NCI-H1105 (cell line): ENCODE measurements at places on chromosomes 5 and 9.

- DNase-seq: no peak
Measured at GRCh38 chr5:73528248-73528647, 30.0 kb downstream of the BTF3 start.

- no peak for DNase-seq
Measured at GRCh38 chr9:104817437-104817836, 53.5 kb downstream of the NIPSNAP3B start.

DNA sequence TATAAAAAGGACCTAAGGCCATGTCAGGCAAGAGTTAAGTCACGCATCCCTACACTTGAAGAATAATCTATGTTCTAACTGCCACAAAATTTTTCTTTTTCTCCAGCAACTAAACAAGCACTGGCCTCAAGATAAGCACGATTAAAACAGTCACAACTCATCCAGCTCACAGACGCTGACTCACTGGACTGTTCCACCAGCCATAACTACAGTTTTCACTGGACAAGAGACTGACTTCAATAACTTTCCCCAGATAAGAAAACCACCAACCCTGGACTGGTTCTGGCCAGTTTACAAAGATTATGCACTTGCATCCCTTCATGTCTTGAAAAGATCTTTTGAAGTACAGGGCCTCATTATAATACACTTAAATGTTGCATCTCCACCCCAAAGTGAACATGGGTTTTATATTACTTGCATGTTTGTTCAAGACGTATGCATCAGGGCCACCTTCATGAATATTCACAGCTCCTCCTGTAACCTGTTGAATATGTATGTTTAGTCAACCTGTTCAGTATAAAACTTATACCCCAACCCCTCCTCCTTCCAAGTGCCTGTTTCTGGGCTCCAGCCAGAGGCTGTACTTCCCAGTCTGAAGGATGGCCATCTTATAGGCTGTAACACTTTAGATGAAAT lies 129.3 kb upstream of the EPB41L4A start:
- DNase-seq: no peak

DNA sequence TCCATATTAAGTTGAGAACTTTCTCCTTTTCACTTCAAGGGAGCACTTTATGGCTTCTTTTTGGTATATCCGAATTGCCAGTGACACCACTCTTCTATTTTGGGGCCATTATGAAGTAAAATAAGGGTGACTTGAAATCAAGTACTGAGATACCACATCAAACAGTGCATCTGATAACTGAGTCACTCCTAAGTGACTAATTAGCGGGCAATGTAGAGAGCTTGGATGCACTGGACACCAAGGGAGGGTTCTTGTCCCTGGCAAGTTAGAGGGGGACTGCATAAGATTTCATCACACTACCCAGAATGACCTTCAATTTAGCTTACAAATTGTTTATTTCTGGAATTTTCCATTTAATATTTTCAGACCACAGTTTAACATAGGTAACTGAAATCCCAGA lies 813.9 kb upstream of the CDH10 start:
- DNase-seq: no peak

- DNase-seq: no peak
Measured at GRCh38 chr5:56060276-56061110, 65.7 kb upstream of the IL6ST start.

DNA sequence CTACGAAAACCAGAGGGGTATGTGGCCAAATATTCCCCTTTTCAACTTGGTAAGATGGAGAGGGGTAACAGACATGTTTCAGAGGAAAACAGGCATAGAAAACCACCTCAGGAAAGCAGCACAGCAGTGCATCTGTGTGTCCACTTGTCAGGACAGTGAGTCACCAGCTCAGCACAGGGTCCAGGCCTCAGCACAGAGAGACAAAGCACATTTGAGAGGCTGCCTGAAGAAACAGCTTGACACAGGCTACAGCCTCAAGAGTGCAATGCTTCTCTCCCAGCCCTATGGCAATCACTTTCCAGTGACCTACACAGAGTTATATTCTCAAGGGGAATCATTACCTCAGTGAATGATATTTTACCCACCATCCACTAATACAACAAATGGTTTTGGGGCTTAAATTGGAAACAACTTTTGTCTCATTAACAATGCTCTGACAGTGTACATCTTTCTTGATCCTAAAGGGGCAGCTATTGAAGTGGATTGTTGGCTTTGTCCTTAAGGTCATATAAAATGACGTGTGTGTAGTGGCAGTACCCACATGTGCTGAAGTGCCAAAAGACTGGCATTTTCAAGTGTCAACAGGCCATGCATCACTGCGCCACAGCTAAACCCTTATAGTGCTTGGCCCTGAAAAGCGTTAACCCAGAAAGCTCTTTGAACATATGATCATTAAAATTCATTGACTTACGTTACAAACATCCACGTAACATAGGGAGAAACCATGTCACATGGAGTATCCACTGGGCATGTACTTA lies 46.4 kb downstream of the ERMP1 start:
- DNase-seq: no peak

GRCh38 chr9:24333629-24334028 lies 212.1 kb downstream of the IZUMO3 start:
- DNase-seq: no peak

DNA sequence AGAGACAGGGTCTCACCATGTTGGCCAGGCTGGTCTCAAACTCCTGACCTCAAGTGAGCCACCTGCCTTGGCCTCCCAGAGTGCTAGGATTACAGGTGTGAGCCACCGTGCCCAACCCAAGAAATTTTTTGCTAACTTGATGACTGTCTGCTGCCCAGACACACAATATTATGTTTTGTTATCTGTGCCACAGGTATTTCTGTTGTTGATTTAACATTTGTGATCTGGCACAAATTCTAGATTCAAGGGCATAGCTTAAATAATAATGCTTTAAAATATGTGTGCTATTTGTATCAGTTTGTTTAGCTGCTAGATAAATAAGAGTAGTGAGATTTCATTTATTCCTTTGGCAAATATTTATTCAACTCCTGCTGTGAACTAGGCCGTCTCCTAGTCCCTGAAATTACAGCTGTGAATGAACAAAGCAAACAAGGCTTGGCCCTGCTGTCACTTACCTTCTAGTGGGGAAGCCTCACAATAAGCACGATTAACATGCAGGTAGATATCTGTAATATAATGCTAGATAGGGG lies 35.3 kb downstream of the GAPVD1 start:
- DNase-seq: no peak

GRCh38 chr5:56339732-56340131 lies 106.6 kb upstream of the ANKRD55 start:
- DNase-seq: no peak

GRCh38 chr9:93010704-93011103 lies 47.8 kb upstream of the SUSD3 start:
- DNase-seq: no peak

- DNase-seq: no peak
Measured at GRCh38 chr9:129406278-129407225, 214.3 kb downstream of the C9orf50 start.

DNA sequence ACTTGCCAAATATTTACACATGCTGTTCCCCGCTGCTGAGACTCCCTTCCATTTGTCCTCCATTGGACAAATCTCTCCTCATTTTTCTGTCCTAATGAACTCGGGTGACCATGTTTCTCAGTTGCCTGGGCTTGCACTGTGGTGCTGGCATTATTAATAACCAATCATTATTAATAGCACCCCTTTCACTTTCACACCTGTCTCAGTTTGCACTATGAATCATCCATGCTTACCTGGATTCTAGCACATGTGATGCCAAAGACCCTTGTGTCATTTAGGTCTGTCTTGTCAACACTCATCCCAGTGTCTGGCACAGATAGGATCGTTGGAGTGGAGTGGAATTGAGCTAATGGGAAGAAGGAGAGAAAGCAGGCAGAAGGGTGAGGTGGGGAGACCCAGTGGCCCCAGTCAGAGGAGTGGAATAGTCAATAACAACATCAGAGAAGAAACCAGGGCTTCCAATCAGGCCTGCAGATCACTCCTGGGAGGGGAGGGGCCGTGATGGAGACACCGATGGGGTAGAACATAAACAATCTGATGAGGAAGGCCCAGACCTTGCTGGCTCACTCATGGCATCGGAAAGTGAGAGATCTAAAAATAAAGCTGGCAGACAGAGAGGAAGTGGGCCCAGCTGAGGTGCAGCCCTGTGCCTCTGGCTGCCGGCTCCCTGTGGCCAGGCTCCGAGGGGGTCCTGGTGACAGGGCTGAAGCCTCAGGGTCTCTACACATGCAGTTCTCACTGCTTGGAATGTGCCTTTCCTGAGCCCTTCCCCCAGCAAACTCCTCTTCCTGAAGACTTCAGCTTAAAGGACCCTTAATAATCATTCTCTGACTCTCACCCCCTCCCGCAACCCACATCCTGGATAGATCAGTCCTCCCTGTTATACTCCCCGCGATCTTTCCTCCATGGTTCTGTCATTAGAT lies 33.5 kb upstream of the CRB2 start:
- no peak for DNase-seq

GRCh38 chr5:143145243-143146160 lies 258.0 kb downstream of the NR3C1 start:
- no peak for DNase-seq

GRCh38 chr5:63555874-63556273 lies 406.4 kb downstream of the HTR1A start:
- DNase-seq: no peak

DNA sequence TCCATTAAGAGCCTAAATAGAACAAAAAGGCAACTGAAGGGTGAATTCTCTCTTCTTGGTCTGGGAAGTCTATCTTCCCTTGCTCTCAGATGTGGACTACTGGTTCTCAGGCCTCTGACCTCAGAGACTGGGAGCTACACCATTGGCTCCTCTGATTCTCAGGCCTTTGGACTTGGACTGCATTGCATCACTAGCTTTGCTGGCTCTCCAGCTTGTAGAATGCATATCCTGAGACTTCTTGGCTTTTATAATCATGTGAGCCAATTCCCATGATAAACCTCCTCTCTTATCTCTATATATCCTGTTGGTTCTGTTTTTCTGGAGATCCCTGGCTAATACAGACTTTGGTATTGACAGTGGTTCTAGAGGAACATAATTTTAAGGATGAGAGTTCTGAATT lies 89.8 kb downstream of the PSAT1 start:
- DNase-seq: no peak

- DNase-seq: no peak
Measured at GRCh38 chr5:168477060-168477459, 9.2 kb upstream of the RARS1 start.

GRCh38 chr9:129021091-129021490 lies 7.0 kb downstream of the SH3GLB2 start:
- no peak for DNase-seq

- no peak for DNase-seq
Measured at GRCh38 chr5:76494201-76494600, 91.1 kb downstream of the IQGAP2 start.

- no peak for DNase-seq
Measured at GRCh38 chr5:150860246-150860821, 14.0 kb downstream of the IRGM start.

DNA sequence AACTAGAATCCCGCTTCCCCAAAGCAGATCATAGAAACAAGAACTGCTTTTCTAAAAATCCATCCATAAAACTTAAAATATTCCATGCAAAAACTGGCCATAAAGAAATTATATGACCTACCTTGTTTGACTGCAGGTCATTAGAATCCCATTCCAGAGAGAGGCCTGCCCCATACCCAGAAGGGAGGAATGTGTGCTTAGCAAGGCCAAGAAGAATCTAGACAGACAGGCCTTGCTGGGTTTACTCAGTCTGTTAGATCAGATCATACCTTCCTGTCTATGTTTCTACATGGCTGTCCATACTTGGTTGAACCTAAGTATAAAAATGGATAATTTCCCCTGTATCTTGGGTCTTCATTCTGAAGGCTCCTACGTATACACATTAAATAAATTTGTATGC lies 358.8 kb upstream of the TRPC7 start:
- no peak for DNase-seq

DNA sequence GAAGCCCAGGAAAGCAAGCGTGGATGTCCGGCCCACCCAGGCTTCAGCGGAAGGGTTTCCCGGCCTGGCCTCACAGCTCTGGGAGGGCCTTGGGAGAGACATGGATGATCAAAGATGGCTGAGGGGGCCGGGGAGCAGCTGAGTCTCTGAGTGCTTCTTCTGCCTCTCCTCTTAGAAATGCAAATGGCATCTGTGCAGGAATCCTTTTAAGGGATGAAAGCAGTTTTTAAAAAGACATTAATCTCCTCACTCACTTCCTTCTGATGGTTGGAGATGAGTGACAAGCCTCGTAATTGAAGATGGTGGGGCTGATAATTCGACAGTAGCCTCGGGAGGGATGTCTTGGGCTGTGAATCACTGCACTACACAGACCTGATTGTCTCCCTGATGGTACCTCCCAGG lies 24.3 kb upstream of the PITX1 start:
- no peak for DNase-seq

DNA sequence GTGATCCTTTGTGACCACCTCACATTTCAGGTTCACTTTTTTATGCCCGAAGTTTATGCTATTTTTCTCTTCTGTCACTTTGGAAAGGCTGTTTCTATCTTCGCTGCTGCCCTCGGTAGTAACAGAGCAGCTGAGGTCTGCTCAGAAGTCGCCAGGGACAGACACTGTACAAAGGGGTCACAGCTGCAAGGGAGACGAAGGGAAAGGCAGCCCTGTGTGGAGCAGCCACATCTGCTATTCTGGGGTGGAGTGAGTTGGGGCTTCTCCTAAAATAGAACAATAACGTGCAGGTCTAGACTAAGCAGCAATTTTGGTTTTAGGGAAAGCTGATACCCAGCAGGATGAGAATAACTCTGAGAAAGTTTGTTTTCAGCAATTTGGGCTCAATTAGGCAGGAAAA lies 72.5 kb downstream of the ACTL7B start:
- no peak for DNase-seq

DNA sequence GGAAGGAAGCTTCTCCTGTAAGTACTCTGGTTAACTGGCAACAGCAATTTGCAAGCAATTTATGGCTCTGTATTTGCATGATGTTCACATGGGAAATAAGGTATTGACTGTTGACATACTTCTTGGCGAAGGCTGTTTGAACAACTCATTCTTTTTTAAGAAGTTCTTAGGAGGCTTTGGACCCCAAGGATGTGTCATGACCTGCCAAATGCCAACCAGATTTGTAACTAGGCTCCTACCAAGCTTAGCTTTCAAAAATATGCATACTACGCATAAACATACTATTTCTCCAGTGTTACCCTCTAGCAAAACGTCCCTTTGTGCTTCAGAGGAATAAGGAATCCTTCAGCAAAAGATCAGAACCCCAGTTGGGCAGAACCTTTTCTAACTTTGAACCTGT lies 165.2 kb upstream of the MSX2 start:
- no peak for DNase-seq

GRCh38 chr5:11075035-11075805 lies 314.2 kb upstream of the DAP start:
- DNase-seq: no peak

- no peak for DNase-seq
Measured at GRCh38 chr5:142904416-142904815, 134.2 kb downstream of the ARHGAP26 start.
